ENCODE measurements at places on chromosomes 2 and 18. TPM values are rescaled to one million over a fixed set of nuclear protein-coding genes. Genes with fewer than 3 reads are reported as not detected.

DNA sequence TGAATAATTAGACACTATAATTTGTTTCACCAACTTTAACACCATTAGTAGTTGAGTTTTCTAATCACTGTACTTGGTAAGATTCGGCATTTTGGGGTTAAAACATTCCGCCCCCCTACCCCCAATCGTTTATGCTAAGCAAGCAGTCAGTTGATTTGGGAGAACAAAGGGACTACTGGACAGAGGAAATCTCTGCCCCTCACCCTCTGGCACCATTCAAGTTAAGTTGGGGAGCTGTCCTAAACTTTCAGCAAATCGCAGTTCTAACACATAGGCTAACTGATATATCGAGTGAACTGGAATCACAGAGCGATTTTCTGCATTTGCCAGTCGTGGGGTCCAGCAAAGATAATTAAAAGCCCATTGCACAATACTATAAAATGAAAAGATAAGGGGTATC is 5.6 kb downstream of the KLF7 start:
- DNase-seq: no peak

GRCh38 chr18:56637711-56638231 is 621 bp downstream of the TXNL1 start:
- DNase-seq: no peak

MATN3 gene
- 0.16 TPM for total RNA-seq

HNMT gene
- 12.7 TPM for total RNA-seq
